ENCODE measurements at places on chromosomes 2 and 18.

- DNase-seq, result no peak
Observed at GRCh38 chr2:226362980-226363379, 436.6 kb downstream of the IRS1 start.

DNA sequence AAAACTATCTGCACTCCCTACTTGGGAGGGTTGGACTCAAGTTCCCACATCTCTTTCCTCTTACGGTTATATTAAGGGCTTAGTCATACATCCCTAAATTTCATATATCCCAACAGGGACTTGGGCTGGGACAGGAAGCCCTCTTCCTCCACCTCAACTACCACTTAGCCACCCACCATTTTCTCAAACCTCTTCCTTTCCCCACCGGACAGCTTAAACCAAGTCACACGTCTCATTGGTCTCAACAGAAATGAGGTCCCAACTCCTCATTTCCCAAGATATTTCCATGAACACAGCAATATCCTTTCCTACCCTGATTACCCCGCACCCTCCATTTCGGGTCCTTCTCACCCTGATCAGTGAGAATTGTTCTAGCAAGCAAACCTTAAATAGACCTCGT, 736 bp downstream of the ZSCAN30 start:
- no peak for DNase-seq

DNA sequence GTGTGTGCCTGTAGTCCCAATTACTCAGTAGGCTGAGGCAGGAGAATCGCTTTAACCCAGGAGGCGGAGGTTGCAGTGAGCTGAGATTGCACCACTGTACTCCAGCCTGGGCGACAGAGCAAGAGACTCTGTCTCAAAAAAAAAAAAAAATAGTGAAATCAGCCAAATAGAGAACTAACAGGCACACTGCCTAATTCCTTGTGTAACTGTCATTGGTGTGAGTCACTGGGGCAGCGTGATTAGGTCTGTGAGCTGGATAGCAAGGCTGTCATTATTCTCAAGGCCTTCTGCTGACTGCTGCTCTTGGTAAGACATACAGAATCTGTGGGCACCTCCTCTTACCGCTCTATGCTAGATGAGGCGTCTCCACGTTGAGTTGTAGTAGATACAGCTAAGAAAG, 270.3 kb downstream of the NEDD4L start:
- peak; percentile 94 for DNase-seq

DNA sequence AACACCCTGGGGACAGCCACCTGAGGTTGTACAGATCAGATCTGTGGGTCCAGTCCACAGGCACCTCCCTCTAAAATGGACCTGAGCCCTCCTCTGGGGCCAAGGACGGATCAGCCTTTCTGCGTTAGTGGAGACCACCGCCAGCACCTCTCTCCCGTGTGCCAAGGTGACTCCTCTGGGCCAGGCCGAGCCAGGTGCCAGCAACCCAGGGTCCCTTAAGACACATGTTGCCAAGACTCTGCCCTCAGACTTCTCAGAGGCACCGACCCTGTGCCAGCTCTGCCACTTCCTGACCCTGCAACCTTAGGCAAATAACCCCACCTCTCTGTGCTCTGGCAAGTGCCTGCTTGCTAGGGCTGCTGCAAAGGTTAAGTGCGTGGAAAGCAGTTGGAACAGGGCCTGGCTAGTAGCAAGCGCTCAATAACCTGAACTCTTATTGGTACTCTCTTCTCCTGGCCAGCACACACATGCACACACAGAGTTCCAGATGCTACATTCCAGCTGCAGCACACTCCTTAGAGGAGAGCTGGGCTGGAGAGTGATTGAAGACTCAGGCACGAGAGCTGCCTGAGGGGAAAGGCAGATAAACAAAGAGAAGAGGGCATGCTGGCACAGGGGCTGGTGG, 105.6 kb downstream of the TNS1 start:
- no peak for DNase-seq

- no peak for DNase-seq
Observed at GRCh38 chr2:230770804-230771203, 58.2 kb downstream of the CAB39 start.

DNA sequence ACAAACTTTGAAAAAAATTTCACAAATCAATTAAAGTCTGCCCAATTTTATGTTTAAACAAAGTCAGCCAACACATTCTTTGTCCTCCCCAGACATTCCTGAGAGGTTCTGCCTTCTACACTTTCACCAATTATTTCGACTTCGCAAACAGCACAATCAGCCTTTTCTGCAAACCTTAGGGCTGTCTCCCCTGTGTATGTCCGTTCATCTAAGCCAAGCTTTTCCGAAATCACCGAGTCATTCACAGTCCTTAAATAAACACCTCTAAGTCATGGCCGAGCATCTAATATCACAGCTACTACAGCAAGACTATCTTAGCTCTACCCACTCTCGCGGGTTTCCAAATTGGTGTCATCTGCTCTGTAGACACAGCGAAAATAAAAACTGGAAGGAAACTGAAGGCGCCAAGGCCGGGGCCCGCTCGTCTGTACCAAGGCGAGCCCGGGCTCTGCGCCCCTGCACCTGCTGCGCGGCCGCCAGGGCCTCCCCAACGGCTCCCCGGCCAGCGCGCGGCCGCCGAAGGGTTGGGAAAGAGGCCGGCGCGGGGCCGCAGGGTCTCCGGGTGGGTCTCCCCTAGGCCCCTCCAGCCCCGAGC, 730 bp downstream of the ODC1 start:
- DNase-seq, result no peak

DNA sequence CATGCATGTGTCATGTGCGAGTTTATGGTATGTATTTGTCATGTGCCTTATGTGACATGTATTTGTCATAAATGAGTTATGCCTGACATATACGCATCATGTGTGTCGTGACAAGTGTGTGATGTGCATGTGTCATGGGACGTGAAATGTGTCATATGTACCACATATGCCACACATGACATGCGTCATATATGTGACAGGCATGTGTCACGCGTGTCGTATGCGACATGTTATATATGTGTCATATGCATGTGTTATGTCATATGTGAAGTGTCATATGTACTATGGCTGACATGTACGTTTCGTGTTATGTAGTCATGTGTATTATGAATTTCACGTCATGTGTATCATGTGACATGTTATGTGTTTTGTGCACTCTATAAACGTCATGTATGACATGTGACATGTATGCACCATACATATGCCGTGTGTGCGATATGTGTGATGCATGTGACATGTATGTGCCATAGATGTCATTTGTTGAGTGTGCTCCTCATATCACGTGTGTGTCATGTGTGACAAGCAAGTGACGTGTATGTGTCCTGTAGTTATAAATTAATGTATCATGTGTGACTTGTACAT, 2152.3 kb upstream of the PIK3C3 start:
- no peak for DNase-seq

GRCh38 chr2:236366397-236366796, 102.2 kb upstream of the ASB18 start:
- no peak for DNase-seq

GRCh38 chr2:141271346-141271745, 859.5 kb downstream of the LRP1B start:
- DNase-seq, result no peak

DNA sequence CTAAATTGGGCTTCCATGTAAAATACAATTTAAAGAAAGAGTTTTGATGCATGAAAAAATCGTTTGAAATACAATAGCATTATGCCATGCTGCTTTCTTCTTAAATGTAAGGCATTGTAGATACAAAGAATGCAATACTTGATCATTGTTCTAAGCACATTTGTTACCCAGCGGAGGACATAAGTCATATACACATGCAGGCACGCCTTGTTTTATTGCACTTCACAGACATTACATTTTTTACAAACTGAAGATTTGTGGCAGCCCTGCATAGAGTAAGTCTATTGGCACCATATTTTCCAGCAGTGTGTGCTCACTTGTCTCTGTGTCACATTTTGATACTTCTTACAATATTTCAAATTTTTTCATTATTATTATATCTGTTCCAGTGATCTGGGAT, 345.0 kb downstream of the CLIP4 start:
- DNase-seq, result no peak

- DNase-seq, result no peak
Observed at GRCh38 chr2:20148426-20148922, 76.5 kb downstream of the SDC1 start.

DNA sequence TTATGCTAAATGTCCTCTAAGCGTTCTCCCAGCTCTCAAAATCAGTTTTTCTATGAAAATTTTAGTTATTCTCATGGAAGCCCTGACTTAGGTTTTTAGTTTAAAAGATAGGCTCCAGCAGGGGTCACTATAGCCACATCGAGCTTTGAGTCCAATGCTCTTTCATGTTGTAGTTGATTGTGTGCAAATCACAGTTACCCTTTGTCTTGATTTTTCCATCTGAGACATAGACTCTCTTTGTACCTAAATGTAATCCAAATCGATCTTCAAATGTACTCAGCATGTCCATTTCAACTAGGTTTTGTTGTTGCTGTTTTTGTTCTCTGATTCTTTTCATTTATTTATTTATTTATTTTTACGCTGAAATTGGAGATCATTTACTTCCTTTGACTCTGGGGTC, 26.4 kb upstream of the MSTN start:
- DNase-seq, result peak; percentile 17

DNA sequence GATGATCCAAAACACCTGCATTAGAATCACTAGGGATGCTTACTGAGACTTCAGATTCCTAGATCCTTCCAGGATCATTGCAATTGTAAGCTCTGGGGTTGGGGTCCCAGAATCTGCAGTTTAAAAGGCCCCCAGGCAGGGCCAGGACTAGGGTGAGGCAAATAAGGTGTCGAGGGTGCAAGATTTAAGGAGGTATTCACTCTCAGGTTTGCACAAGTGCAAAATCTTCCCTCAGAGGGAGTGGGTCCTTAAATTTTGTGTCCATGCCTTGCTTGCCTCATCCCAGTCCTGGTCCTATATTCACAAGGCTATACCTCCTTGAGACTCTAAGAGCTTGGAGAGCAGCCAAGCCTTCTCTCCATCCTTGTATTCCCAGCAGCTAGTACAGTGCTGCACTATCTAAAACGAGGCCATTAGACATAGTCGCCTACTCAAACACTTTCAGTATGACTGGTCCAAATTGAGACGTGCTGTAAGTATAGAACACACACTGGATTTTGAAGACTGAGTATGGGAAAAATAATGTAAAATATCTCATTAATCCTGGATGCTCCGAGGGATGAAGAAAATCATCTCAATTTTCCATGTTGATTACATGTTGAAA, 31.6 kb upstream of the MREG start:
- DNase-seq, result no peak

DNA sequence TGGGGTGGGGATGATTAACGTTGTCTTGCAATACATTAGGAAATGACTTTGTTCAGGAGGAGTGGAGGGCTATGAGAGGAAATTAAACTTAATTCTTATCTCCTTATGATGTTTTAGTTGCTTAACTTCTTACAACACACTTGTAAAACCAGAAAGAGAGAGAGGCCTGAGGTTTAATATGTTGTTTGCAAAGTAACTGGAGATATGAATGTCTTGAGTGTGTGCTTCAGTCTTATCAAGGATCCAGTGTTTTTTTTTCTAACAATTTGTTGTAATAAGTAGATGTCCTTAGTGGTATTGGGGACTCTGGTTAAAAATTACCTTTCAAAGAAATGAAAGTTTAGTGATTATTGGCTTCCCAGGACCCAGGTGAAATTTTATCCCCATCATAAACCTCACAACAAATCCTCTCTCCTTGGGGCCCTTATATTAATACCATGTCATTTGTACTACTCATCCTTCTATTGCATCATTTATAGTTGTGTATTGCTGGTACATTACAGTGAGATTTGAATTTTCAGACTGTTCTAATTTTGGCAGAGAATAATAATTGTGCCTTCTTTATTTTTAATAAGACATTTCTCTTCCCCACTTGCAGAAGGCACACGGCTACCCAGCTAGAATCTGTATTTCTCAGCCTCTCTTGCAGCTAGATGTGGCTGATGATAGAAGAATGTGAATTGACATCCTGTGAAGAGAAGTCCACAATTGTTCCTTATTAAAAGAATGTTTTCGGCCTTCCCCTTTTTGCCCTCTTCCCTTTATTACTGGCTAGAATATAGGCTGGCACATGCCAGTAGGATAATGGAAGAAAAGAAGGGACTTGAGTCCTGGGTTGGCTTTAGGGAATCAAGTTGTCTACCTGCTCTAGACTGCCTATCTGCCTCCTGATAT, 91.9 kb upstream of the CXCR4 start:
- DNase-seq, result no peak
